Activated naive CD8-positive, alpha-beta T cell treated with anti-CD3 and anti-CD28 coated beads, Interleukin-2, amount 10 ng/mL, durations not matched to agents 7 days and 5 days (primary cell): ENCODE measurements at places on chromosomes 13 and 19.

DNA sequence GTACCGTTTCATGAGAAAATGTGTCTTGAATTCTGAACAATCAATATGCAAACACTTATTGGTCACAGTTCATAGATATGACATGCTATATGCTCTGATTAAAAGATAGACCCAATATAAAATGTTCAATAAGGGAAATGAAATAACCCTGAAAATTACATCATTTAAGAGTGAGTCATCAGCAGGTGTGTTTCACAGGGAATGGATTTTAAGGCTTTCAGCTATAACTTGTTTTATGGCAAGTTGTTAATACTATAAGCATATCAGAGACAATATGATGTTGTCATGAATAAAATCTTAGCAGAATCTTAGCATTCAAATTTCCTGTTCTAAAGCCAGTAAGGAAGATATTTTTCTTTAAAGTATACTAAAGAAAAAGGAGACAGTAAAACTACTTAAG lies 483.4 kb upstream of the PCDH9 start:
- no peak overlapping the region for H3K4me3 ChIP-seq
- DNase-seq: no peak
- H3K4me1 ChIP-seq: no peaks in the 10 kb centered on the region

DNA sequence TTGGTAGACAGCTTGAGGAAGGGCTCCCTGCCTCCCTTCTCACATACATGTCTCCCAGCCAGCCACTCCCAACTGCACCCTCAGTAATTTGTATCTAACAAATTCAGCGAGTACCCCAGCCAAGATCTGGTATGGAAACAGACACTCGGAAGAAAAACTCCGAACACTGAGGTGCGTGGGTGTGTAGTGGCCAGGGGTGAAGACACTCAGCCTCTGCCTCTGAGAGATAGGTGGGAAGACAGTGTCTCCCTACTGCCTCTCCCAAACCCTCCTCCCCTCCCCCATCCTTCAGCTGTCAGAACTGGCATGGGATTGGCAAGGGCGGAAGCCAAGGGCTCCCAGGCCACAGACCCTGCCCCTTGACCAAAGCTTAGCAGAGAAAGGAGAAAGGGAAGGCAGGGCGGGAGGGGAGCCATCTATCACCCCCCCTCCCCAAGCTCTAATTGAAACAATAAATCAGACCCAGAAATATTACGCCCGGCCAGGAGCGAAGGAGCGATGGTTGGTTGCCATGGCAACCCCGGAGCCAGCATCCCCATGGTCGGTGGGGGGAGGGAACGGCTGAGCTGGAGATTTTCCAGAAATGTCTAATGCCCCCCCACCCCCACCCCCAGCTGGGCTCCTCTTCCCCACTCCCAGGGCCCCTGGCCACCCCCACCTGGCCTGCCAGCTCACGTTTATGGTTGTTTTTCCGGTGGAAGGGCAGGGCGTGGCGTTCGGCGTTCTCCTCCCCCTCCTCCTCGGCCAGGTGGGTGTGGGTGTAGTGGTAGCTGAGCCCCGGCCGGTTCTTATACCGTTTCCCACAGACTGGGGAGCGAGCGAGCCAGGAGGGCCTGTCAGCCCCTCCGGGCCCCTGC lies 7.0 kb downstream of the DPF1 start:
- H3K27me3 ChIP-seq: peaks cover 48% of the 10 kb centered on the region
- no peak for DNase-seq
- no peak overlapping the region for H3K4me3 ChIP-seq
- H3K4me1 ChIP-seq: peaks cover 10% of the 10 kb centered on the region

DNA sequence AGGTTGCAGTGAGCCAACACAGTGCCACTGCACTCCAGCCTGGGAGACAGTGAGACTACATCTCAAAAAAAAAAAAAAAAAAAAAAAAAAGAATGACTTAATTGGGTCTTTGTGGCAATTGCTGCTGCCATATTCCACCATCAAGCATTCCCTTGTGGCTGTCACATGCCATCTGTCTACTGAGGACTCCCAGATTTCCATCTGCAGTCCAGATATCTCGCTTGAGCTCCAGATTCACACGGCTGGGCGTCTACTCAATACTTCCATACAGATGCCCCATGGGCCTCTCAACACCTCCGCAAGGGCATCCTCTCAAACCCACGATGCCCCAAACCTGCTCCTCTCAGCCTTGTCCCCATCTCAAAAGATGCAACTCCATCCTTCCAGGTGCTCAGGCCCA lies 12.9 kb downstream of the TMEM143 start:
- no peak for DNase-seq
- H3K4me3 ChIP-seq: no peak overlapping the region
- no peaks in the 10 kb centered on the region for H3K27me3 ChIP-seq
- H3K36me3 ChIP-seq: peaks cover 2% of the 10 kb centered on the region
- peaks cover 8% of the 10 kb centered on the region for H3K4me1 ChIP-seq

DNA sequence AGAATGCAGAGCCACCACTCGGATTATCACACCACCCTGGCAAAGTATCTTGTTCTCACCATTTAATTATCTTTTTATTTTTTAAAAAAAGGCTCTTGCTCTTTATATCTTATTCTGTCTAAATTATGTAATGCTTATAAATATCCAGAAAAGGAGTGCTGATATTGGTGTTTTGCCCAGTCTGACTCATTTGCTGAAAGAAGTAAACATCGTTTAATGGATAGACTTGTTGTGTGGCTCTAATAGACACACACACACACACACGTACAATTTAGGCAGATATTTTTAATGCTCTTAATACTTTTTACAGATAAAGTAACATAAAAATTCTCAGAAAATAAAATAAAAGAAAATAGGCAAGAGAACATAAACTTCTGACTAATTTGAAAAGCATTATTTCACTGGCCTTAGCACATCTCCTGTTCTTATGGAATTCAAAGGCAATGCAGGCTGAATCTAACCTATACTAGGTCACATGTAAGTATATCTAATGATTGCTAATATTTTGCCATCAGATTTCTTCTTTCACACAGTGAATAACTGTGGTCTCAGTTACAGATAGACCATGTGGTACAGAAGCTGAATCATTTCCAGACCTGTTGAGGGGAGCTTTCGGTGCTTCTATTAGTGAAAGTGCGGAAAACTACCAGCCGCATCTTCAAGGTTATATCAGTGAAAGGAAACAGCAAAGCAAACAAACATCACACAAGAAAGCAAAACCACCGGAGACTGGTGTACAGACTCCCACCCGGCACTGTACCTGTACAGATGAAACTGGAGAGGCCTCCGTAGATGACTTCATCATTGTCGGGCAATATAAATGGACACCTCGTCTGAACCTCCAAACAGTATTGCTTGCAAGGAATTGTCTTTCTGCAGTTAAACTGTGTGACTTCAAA lies 642.1 kb upstream of the ARGLU1 start:
- DNase-seq: no peak
- peaks cover 2% of the 10 kb centered on the region for H3K4me1 ChIP-seq
- H3K4me3 ChIP-seq: no peak overlapping the region

GRCh38 chr13:49690133-49690994 lies 922 bp downstream of the EBPL start:
- peaks cover 15% of the 10 kb centered on the region for H3K36me3 ChIP-seq
- H3K27me3 ChIP-seq: no peaks in the 10 kb centered on the region
- H3K4me1 ChIP-seq: peaks cover 21% of the 10 kb centered on the region
- no peak for DNase-seq
- peak overlapping the region; percentile 76 for H3K27ac ChIP-seq

DNA sequence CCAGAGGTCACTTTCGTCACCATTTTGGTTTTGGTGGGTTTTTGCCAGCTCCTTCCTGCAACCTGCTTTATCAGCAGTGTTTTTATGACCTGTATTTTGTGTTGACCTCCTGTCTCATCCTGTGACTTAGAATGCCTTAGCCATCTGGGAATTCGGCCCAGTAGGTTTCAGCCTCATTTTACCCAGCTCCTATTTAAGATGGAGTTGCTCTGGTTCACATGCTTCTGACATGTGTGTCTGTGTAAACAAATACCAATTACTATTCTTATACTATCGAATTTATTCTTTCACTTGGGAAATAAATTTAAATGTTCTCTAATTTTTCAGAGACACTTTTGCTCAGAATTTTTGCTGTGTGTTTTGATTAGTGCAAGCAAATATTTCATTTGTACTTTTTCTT lies 1370.3 kb upstream of the MIR17HG start:
- H3K27ac ChIP-seq: no peak overlapping the region
- no peaks in the 10 kb centered on the region for H3K4me1 ChIP-seq
- H3K4me3 ChIP-seq: no peak overlapping the region
- H3K36me3 ChIP-seq: no peaks in the 10 kb centered on the region
- no peaks in the 10 kb centered on the region for H3K27me3 ChIP-seq

DNA sequence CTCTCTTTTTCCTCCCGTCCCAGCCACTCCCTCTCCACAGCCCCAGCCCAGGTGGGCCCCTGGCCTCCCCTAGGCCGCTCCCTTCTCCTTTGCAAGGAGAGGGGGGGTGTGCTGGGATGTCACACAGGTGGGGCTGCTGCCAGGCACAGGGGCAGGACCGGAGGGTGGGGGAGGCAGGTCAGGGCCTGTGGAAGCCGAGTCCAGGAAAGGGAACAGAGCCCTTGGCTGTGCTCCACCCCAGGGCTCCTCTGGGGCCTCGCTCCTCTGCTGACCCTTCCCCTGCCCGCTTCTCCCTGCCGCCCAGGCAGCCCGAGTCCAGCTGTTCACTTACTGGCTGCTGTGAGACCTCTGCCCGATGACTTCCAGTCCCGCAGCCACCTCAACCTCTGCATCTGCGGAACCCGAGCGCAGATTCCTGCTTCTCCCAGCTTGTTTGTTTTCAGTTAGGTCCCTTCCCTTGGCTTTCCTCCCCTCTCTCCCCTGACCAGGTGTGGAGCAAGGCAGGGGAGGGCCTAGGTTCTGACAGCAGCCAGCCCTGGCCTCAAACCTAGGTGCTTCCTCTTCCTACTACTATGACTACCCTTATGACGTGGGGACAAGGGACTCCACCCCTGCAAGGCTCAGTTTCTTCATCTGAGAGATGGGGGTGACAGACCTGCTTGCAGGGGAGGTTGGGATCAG lies 850 bp upstream of the KLK11 start:
- no peaks in the 10 kb centered on the region for H3K4me1 ChIP-seq
- H3K36me3 ChIP-seq: no peaks in the 10 kb centered on the region
- DNase-seq: no peak
- H3K27me3 ChIP-seq: peaks cover 18% of the 10 kb centered on the region
- no peak overlapping the region for H3K4me3 ChIP-seq

DNA sequence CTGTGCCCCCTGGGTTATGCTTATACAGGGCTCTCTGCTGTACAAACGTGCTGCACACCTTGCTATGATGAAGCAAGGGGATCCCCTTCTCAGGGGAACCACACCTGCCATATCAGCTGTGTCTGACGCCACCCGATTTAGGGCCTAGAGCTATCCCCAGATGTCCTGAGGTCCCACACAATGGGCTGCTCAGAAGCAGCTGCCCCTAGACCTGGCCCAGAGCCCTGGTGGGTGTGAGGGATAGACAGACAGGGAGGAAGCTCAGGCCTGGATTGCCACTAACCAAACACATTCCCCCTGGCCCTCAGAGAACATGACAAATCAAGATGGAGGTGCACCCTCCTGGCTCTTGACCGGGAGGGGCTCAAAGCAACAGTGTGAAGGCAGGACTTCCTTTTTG lies 59.3 kb downstream of the TSHZ3 start:
- no peaks in the 10 kb centered on the region for H3K36me3 ChIP-seq
- DNase-seq: no peak
- peaks cover 3% of the 10 kb centered on the region for H3K4me1 ChIP-seq
- no peak overlapping the region for H3K4me3 ChIP-seq
- H3K27me3 ChIP-seq: peaks cover 5% of the 10 kb centered on the region

- no peak overlapping the region for H3K4me3 ChIP-seq
- H3K27me3 ChIP-seq: peaks cover 30% of the 10 kb centered on the region
- no peak overlapping the region for H3K27ac ChIP-seq
- peaks cover 13% of the 10 kb centered on the region for H3K4me1 ChIP-seq
Observed at GRCh38 chr19:6712692-6713670, 7.5 kb downstream of the C3 start.

- H3K27ac ChIP-seq: no peak overlapping the region
- no peak for DNase-seq
- H3K27me3 ChIP-seq: peaks cover 23% of the 10 kb centered on the region
- H3K4me3 ChIP-seq: no peak overlapping the region
- no peaks in the 10 kb centered on the region for H3K36me3 ChIP-seq
Observed at GRCh38 chr19:29565171-29565570, 39.4 kb downstream of the VSTM2B start.

DNA sequence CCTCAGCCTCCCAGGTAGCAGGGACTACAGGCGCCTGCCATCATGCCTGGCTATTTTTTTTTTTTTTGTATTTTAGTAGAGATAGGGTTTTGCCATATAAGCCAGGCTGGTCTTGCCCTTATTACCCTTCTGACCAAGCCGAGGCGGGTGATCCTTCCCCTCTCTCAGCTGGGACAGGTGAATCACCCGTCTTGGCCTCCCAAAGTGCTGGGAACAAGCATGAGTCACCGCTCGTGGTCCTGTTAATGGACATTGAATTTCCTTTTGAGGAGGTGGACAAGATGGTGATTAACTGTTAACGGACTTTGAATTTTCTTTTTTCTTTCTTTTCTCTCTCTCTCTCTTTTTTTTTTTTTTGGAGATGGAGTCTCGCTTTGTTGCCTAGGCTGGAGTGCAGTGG lies 10.6 kb downstream of the CD70 start:
- H3K27me3 ChIP-seq: peaks cover 4% of the 10 kb centered on the region
- no peak overlapping the region for H3K27ac ChIP-seq
- H3K4me3 ChIP-seq: no peak overlapping the region
- peaks cover 2% of the 10 kb centered on the region for H3K4me1 ChIP-seq

DNA sequence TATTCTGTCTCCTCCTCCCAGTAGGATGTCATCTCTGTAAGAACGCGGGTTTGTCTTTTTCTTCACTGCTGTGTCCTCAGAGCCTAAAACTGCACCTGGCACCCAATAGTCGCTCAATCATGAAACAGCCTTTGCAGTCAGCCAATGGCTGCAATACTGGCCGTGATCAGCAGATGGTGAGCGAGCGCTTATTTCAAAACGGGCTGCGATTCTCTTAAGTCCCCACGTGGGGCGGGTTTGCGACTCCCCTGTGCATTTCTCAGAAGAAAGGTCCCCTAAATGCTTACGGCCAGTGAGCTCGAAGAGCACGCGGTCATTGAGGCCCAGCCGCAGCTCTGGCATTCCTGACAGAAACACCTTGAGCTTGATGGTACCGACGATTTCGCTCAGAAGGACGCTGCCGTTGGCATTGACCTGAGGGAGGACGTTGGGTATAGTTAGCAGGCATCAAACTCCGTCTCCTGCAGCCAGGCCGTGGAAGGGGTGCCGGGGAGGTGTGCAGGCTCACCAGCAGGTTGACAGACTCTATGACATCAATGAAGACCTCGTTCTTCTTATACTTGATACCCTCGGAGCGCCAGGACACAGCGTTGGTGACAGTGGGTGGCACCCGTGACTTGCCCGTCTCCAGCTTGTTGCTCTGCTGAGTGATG lies 6.0 kb downstream of the AP1M2 start:
- H3K27ac ChIP-seq: no peak overlapping the region
- H3K36me3 ChIP-seq: no peaks in the 10 kb centered on the region
- H3K27me3 ChIP-seq: peaks cover 6% of the 10 kb centered on the region

DNA sequence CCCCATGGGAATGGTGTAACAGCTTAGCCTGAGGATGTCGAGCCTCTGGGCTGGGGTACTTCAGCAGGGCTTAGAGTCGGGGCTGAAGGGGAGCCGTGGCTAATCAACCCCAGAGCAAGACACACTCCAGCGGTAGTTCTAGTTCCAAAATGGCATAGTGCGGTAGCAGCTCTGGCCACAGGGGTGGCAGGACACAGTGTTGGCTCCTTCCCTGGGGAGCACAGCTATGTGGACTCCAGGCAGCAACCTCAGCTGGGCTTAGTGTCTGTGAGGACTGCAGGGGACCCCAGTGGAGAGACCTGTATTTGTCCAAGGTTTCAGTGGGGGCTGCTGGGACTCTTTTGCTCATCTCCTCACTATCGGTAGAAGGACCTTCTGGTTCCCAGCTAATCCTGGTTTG lies 70.8 kb upstream of the PCDH20 start:
- no peaks in the 10 kb centered on the region for H3K4me1 ChIP-seq
- no peaks in the 10 kb centered on the region for H3K27me3 ChIP-seq
- no peak overlapping the region for H3K27ac ChIP-seq
- H3K36me3 ChIP-seq: no peaks in the 10 kb centered on the region
